Mesangial cell (primary cell): ENCODE measurements at places on chromosomes 16 and 17. TPM values are rescaled to one million over a fixed set of nuclear protein-coding genes. Genes with fewer than 3 reads are reported as not detected.

Gene CHST6
- total RNA-seq, result 0.89 and 2.8 TPM in 2 replicates

Gene ABCC3
- total RNA-seq, result 10.4 and 61.5 TPM in 2 replicates

Gene GOT2
- total RNA-seq, result 69.7 and 134 TPM in 2 replicates

Gene KRTAP4-5
- not detected in 2 replicates for total RNA-seq

Gene OTOP3
- total RNA-seq, result not detected in 2 replicates

Gene ESRP2
- 6.2 and 9.0 TPM in 2 replicates for total RNA-seq
